ENCODE measurements at places on chromosomes 7 and 10.

DNA sequence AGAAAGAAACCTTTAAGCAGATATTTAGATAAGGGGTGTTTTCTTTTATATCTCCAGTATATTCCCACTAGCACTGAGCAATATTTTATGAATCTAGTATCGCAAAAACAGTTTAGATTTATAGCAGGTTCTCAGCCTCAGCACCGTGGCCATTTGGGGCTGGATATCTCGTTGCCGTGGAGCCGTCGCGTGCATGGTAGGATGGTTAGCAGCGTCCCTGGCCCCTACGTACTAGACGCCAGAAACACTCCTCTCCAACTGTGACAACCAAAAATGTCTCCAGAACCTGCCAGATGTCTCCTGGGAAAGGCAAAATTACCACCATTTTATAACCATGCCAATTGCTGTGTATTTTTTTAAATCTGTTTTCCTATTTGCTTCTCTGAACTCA, 172.9 kb downstream of the CACNB2 start:
- no peak overlapping the region for H3K4me3 ChIP-seq
- H3K27me3 ChIP-seq: no peaks in the 10 kb centered on the region
- H3K36me3 ChIP-seq: no peaks in the 10 kb centered on the region
- H3K27ac ChIP-seq: no peak overlapping the region

DNA sequence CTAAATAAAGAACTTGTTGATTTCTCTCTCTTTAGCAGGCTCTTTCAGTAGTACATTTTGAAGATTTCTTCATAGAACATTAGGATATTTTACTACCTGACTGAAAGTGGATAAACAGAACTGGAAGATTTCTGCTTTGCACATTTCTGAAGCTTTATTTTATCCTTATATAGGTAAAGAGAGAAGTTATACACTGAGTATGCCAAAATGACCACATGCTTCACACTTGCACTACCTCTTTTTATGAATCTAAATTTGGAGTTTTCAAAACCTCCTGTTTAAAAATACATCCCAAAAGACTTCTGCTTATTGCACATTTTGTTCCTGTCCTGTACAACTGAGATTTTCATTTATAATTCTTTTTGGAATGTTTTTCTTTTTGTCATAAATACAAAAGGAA, 197.4 kb upstream of the PRPS1L1 start:
- DNase-seq: peak; percentile 62
- peaks cover 8% of the 10 kb centered on the region for H3K4me1 ChIP-seq
- H3K36me3 ChIP-seq: no peaks in the 10 kb centered on the region
- no peaks in the 10 kb centered on the region for H3K27me3 ChIP-seq

GRCh38 chr7:2471396-2471795, 4.8 kb downstream of the GRIFIN start:
- no peak for DNase-seq
- no peaks in the 10 kb centered on the region for H3K4me1 ChIP-seq
- no peaks in the 10 kb centered on the region for H3K27me3 ChIP-seq
- H3K36me3 ChIP-seq: no peaks in the 10 kb centered on the region
- no peak overlapping the region for H3K27ac ChIP-seq

GRCh38 chr10:69451784-69452251, 553 bp downstream of the TSPAN15 start:
- peak overlapping the region; percentile 72 for H3K4me3 ChIP-seq
- no peaks in the 10 kb centered on the region for H3K27me3 ChIP-seq
- no peaks in the 10 kb centered on the region for H3K36me3 ChIP-seq
- no peak for DNase-seq

DNA sequence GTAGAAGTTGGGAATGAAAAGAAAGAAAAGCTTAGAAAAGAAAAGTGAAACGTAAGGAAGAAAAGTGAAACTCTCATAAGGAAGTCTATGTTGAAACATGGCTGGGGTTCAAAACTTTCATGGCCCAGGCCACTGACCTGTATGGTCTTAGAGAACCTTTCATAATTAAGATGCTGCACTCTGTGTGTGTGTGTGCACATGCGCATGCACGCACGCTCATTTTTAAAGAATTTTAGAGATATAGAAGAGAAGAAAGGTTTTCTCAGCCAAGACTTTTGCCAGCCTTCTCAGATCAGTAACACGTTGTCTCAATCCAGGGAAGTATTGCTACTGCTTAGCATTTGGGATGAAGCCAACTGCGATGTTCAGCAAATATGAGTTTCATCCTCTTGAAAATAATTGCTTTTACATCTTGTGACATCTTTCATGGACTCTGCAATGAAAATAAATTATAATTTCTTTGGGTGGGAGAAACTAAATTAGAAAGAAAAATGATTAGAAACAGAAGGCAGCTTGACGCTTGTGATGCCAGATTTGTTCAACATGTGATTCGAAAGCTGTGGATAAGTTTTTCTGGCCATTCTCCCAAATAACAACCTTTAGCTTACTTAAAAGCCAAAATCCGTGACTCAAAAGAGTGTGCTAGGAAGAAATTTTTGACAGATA, 16.2 kb upstream of the SLC26A4 start:
- no peaks in the 10 kb centered on the region for H3K36me3 ChIP-seq
- H3K4me3 ChIP-seq: no peak overlapping the region
- no peaks in the 10 kb centered on the region for H3K27me3 ChIP-seq
- no peak overlapping the region for H3K27ac ChIP-seq
- peaks cover 2% of the 10 kb centered on the region for H3K4me1 ChIP-seq

DNA sequence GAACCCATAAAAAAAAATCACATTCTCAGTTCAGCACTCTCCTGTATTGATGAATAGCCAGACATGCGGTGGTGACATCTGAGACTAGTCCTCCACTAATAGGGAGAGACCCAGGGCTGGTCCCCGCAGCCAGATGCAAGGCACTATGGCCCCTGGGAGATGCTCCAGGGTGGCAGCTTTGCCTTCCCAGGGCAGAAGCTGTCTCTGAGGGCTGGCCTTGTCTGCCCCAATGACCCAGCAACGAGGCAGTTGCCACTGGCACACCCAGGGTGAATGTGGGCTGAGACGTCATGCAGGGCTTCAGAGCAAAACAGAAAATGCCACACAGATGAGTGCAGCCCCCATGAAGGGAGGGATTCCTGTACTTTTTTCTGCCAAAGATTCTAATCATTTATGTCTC, 50.1 kb upstream of the GDF10 start:
- H3K36me3 ChIP-seq: no peaks in the 10 kb centered on the region
- H3K27ac ChIP-seq: no peak overlapping the region
- H3K27me3 ChIP-seq: no peaks in the 10 kb centered on the region
- H3K4me1 ChIP-seq: no peaks in the 10 kb centered on the region
- H3K4me3 ChIP-seq: no peak overlapping the region

- peak; percentile 80 for DNase-seq
- no peak overlapping the region for H3K27ac ChIP-seq
- no peaks in the 10 kb centered on the region for H3K4me1 ChIP-seq
- no peaks in the 10 kb centered on the region for H3K36me3 ChIP-seq
These were observed 298.7 kb upstream of the LRRTM3 start for GRCh38 chr10:66627156-66627555.

DNA sequence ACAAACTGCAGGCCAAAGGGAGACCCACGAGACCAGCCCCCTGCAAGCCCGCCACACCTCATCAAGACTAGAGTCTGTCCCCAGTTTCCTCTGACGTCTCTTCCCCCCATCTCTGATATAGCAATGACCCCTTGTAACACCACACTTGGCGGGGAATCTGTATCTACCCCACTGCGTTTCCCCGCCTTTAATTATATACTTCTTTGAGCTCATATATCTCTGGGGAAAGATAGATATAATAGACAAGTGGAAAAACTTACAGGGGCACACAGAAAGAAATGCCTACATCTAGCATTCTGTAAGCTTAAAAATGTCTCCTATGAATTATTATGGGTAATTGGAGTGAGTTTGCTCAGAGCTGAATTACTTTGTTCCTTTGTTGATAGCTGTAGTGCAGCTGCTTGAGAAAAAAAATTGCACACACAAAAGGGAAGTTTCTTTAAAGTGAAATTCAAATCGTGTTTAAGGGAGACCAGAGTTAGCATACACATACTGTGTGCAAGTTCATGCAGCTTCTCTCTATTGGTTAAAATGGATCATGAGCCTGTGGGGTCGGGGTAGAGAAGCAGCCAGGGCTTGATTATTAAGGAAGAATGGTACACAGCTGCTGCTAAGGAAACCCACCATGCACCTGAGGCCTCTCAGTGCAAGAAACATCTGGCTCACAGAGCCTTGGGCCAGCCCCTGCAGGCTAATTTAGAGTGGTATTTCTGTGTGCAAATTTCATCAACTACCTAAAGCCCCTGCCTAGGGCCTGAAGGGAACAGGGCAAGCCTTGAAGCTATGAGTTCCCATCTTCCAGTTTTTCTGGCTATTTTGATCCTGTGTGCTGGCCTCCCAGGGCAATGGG, 32.5 kb downstream of the CDCA7L start:
- H3K36me3 ChIP-seq: peaks cover 51% of the 10 kb centered on the region
- peaks cover 79% of the 10 kb centered on the region for H3K4me1 ChIP-seq
- H3K27ac ChIP-seq: peak overlapping the region; percentile 99
- peak; percentile 95 for DNase-seq
- no peaks in the 10 kb centered on the region for H3K27me3 ChIP-seq

DNA sequence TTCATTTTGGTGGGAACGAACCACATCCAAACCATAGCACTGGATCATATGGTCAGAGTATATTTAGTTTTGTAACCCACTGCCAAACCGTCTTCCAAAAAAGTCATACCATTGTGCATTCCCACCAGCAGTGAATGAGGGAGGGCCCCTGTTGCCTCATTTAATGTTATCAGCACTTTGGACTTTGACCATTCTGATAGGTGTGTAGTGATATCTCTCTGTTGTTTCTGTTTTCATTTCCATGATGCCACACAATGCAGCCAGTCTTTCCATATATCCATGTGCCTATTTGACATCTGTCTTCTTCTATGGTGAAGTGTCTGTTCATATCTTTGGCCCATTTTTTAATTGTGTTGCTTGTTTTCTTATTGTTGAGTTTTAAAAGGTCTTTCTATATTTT, 105.0 kb upstream of the PPP2R2D start:
- no peak overlapping the region for H3K4me3 ChIP-seq
- H3K27me3 ChIP-seq: no peaks in the 10 kb centered on the region
- H3K36me3 ChIP-seq: no peaks in the 10 kb centered on the region
- H3K27ac ChIP-seq: no peak overlapping the region
- H3K4me1 ChIP-seq: no peaks in the 10 kb centered on the region

DNA sequence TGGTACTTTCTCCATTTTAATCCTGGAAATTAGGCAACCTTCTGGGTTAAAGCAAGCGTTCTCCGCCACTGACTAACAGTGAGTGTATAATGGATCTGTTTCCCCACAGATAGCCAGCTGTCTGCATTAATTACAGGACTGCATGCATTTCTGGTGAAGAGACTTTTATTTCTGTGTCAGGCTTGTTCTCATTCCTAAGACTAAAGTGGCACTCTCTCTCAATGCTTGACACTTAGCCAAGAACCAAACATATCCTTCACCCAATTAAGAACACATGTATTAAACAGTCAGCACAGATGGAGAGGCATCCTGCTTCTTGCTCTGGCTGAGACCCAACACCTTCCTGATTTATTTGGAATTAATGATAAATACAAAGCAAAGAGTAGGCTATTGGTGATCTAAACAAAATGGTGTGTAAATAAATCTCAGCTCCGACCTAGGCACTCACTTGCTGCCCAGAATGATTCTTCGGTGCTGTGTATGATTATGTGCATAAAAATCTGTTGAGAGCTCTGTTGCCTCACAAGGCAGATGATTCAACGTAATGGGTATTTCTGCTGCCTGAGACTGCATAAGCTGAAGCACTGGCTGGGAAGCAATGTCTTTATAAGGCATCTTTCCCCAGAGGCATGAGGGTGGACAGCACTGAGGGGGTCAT, 16.8 kb downstream of the CALU start:
- H3K4me1 ChIP-seq: no peaks in the 10 kb centered on the region
- no peak for DNase-seq
- H3K27me3 ChIP-seq: no peaks in the 10 kb centered on the region
- no peak overlapping the region for H3K4me3 ChIP-seq
- no peak overlapping the region for H3K27ac ChIP-seq
